ENCODE measurements at places on chromosomes 4 and X. TPM values are rescaled to one million over a fixed set of nuclear protein-coding genes. Genes with fewer than 3 reads are reported as not detected.

- no peak for DNase-seq
- H3K4me3 ChIP-seq, result no peak overlapping the region
- H3K4me1 ChIP-seq, result no peaks in the 10 kb centered on the region
- H3K36me3 ChIP-seq, result no peaks in the 10 kb centered on the region
- no peak overlapping the region for H3K27ac ChIP-seq
These were observed 209.5 kb upstream of the AFF2 start for GRCh38 chrX:148290931-148291330.

Gene GAGE12H
- not detected for total RNA-seq

Gene MAGEB17
- total RNA-seq, result not detected

GRCh38 chr4:180314972-180315371 lies 1928.2 kb upstream of the TENM3 start:
- no peaks in the 10 kb centered on the region for H3K4me1 ChIP-seq
- no peaks in the 10 kb centered on the region for H3K36me3 ChIP-seq
- H3K27ac ChIP-seq, result no peak overlapping the region
- H3K27me3 ChIP-seq, result no peaks in the 10 kb centered on the region

DNA sequence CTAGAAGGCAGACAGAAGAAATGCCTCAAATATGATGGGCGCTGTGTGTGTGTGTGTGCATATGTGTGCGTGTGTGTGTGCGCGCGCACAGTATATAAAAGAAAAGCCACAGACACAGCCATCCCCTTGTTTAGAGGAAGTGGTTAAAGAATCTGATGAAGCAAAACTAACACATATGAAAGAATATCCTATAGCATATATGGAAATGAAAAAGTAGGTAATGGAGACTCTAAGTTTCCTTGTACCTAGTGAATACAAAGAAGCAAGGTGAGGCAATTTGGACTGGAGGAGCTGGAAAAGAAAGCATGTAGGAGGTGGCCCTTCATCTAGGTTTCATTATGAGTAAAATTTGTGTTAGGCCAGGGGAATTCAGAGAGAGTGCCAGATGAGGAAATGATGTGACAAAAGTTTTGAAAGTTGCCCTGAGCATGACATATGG lies 58.6 kb upstream of the MCF2 start:
- H3K36me3 ChIP-seq, result peaks cover 15% of the 10 kb centered on the region
- no peak overlapping the region for H3K27ac ChIP-seq
- no peak for DNase-seq
- peaks cover 2% of the 10 kb centered on the region for H3K4me1 ChIP-seq
- H3K27me3 ChIP-seq, result no peaks in the 10 kb centered on the region

DNA sequence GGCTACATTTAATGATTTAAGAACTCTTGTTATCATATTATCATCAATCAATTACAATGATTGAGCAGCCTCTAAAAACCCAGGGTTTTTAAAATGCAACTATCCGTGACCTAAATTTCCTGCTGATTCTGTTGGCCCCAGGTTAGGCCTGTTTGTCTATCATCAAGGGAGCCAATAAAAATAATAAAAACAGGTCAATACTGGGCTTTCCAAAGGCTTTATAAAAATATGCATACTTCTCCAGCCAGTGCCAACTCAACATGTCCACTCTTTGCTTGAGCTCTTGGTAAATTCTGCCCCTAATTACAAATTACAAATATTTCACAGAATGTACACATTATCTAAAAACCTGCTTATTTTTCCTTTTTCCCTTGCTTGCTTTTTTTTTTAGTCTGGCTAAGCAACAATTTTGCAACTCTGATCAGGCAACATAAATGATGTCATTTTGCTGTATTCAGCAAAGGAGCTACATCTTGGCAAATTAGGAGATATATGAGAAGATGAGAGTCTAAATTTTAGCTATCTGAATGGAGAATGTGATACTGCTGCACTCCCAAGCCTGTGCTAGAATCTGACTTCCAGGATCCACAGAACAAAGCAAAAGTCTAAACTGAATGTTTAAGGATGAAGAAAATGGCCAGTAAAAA lies 204.0 kb downstream of the SCFD2 start:
- DNase-seq, result no peak
- H3K4me3 ChIP-seq, result no peak overlapping the region
- no peaks in the 10 kb centered on the region for H3K27me3 ChIP-seq
- H3K27ac ChIP-seq, result no peak overlapping the region

Gene ZMAT1
- 20.2 TPM for total RNA-seq

DNA sequence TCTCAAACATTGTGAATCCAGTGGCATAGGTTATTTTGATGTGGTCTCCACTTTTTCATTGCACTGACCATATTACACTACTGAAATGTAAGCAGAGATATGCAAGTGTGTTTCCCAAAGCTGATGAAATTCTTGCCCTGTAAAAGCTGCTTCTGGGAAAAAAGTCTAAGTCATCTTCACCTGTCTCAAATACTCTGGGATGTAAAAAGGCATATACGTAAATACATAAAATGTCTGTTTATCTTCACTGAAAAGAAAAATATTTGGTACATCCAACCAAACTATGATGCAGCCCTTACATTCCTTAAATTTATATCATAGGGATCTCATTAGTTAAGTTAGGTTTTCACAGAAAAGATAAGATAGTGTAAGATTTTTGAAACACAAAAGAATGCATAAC lies 7.9 kb downstream of the KDR start:
- H3K4me3 ChIP-seq, result no peak overlapping the region
- no peaks in the 10 kb centered on the region for H3K27me3 ChIP-seq
- H3K4me1 ChIP-seq, result no peaks in the 10 kb centered on the region

DNA sequence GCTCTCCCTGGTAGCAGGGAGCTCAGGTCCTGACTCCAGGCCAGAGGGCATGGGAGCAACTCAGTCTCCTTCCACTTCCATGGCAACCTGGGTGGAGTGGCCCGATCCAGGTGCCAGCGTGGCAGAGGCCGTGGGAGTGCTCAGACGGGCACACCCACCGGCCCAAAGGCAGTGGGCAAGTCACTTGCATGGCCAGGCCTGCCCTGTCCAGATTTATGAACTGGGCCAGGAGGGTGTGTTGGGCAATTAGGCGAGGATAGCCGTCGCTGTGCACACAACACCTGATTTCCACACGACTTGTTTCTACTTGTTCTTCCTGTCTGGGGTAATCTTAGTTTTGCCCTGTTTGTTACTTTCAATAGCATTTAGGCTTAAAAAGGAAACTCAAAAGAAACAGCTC lies 55.5 kb upstream of the NYX start:
- H3K36me3 ChIP-seq, result no peaks in the 10 kb centered on the region
- no peaks in the 10 kb centered on the region for H3K27me3 ChIP-seq
- no peak for DNase-seq
- no peak overlapping the region for H3K27ac ChIP-seq
- H3K4me1 ChIP-seq, result no peaks in the 10 kb centered on the region

All from CD4-positive, alpha-beta T cell (primary cell).